ENCODE measurements at places on chromosomes 12 and 14.

- peak; percentile 5 for DNase-seq
Observed at GRCh38 chr12:76470028-76470939, 89.3 kb downstream of the OSBPL8 start.

- DNase-seq: no peak
Observed at GRCh38 chr14:57753821-57754220, 112.1 kb downstream of the SLC35F4 start.

DNA sequence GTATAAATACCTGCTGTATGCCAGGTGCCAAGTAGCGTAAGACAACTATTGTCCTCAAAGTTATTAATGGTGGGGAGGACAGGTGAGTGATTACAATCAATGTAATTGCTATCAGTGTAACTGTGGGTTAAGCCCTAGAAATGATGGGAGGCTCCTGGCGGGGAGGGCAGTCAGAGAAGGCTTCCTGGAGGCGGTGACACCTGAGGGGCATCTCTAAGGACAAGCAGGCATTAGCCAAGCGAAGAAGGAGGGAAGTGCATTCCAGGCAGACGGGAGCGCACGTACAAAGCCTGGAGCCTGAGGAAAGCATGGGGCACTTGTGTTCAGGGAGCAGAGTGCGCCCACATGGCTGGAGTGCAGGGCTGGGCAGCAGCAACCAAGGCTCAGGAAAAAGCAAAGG lies 182.9 kb upstream of the PRMT8 start:
- DNase-seq: no peak

GRCh38 chr12:6355491-6356373 lies 13.9 kb upstream of the TNFRSF1A start:
- DNase-seq: no peak

DNA sequence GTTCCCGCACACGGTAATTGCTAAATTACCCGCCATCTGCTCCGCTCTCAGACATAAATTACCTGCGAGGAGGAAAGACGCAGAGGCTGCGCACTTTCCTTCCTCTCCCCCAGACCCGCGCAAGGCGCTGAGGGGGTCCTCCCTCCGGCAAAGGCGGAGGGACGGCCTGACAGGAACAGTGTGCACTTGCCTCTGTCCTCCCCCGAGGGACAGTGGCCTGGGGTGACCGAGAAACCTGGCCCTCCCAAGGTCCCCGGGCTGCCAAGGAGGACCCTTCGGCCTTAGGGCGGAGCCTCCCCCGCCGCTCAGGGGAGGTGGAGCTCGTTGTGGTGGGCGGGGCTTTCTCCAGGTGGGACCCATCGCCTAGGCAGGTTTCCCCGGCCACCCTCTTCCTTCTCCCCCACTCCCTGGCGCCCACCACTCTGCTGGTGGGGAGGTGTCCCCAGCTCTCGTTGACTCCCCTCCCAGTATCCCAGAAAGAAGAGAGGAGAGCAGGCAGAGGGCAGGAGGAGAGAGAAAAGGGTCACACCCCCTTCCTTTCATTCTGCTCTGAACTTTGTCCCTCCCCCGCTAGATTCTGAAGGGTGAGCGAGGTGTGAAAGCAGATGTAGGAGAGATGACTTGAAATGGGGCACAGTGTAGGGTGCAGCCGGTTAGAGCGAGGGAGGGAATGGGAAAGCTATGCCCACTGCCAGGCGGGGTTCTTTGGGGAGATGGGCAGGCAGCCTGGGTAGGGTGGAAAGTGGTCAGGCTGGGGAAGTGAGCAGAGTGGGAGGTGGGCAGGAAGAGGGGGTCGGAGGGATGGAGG lies 11.4 kb upstream of the CALCOCO1 start:
- DNase-seq: no peak

DNA sequence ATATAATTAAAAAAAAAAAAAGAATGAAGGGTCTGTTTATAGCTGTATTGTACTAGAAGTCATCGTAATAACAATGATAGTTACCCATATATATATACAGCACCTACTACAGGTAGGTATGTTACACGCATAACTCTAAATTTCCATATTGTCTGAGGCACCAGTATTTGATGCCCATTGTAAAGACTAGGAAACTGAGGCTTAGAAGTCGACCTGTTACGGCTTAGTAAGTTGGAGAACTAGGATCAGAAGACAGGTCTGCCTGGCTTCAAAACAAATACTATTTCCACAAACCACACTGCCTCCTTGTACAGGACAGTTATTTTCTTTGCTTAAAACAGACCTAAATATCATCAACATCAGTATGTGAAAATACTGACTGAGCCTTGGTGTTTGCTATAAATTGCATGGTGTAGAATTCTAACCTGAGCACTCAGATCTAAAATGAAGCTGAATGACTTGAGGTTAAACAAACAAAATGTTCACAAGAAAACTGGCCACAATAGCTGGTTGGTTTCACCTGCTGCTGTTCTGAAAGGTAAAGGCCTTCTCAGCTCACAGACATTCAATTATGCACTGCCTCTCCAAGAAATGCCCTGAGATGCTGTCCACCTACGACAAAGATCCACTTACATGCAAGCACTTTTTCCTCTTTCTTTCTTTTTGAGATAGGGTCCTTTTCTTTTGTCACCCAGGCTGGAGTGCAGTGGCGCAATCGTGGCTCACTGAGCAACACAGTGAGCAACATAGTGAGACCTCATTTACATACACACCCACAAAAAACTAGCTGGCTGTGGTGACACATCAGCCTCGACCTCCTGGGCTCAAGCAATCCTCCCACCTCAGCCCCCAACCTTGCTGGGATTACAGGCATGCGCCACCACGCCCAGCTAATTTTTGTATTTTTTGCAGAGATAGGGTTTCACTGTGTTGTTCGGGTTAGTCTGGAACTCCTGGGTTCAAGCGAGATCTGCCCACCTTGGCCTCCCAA lies 35.7 kb downstream of the SSH1 start:
- no peak for DNase-seq

DNA sequence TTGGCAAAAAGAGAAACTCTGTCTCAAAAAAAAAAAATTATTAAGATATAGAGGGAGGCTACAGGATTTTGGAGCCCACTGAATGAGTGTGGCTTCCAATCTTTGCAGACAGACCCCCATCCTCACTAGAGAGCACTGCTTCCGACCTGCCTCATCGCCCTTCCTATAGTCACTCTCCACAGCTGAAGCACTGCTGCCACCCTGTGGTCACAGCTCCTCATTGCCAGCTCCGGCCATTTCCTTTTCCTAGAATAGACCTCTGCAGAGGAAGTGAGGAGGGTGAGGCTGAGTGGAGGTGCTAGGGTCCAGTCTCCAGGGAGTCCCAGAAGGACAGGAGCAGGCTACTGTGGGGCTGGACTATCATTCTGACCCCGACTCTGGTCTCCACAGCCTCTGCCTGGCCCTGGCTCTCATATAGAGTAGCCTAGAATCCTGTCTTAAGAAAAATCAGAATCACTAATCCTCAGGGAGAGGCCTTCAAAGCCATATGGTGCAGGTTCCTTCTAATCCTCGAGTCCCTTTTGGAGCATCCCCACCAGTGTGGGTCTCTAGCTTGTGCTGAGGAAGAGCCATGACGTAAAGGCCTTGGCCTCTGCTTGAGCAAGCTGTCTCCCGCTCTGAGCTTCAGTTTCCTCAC lies 1.4 kb upstream of the NPFF start:
- peak; percentile 77 for DNase-seq

DNA sequence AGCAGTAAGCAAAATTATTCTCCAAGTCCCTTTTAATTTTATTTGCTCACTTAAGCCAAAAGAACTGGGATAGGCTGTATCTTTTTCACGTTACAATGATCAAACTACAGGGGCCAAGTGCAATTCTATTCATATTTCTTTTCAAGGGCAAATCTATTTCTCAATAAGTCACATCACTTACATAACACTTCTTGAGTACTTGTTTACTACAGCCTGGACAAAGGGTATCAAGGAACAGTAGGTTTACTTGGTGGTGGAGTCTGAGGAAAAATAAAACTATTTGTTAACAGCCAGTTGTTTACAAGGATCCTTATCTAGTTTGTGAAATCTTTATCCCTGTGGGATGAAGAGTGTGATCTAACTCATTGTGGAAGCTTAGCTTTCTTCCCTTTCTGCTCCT lies 72.1 kb downstream of the PDE3A start:
- no peak for DNase-seq

DNA sequence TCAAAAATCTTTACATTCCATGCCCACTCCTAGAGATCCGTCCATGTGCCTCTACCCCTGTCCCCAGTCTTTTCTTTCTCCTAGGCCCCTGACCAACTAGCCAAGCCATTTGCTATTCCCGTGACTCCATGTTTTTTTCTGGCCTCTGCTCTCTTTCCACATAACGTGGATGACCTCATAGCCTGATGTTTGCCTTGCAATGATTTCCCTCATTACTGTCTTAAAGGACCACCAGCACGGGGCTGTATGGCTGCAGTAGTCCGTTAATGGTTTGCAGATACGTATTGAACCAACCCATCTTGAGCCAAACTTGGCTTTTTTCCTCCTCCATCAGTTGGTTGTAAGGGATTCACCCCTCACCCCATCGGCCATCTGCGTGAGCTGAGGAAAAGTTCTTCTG lies 226.0 kb downstream of the PCNX1 start:
- no peak for DNase-seq

DNA sequence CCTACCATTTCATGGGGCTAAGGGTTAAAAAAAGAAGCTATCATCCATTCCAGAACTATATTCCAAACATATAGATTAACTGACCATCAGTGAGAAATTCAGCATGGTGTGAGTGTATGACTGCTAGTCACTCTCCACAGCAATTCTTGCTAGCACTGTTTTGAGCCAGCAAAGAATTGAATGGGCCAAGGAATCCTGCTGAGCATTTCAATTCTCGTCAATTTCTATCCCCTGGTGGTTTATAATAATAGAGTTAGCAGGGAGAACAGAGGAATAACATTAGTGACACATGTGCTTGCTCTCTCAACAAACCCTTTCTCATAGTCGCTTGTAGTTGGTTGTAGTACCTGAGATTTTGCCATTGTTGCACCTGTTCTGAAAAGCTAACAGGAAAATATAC lies 7.2 kb downstream of the MBIP start:
- DNase-seq: no peak

GRCh38 chr12:103656291-103656690 lies 69.2 kb downstream of the STAB2 start:
- no peak for DNase-seq

DNA sequence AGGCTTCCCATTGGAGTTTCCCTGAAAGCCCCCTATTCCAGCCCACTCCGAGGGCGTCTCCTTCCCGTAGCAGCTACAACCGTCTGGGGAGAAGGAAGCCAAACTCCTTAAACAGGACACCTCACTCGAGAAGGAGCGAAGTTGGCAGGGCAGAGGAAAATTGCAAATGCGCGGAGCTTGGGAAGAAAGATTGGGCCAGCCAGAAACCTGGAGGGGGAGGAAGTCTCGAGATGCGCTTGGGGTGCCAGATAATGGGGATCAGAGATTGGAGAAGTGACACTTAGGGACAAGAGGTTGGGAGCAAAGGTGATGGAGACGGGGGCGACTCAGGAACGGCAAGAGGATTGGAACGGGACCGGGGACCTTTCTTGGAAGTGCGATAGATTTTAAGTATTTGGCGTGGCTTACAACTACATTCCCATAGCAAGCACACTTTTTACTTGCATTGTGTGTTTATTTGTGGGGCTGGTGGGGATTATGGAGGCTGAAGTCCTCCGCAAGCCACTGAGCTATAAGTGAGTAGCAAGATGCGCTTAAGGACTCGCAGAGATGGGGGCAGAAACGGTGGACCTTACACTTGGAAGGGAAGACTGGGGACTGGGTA lies 926 bp downstream of the HRK start:
- no peak for DNase-seq

DNA sequence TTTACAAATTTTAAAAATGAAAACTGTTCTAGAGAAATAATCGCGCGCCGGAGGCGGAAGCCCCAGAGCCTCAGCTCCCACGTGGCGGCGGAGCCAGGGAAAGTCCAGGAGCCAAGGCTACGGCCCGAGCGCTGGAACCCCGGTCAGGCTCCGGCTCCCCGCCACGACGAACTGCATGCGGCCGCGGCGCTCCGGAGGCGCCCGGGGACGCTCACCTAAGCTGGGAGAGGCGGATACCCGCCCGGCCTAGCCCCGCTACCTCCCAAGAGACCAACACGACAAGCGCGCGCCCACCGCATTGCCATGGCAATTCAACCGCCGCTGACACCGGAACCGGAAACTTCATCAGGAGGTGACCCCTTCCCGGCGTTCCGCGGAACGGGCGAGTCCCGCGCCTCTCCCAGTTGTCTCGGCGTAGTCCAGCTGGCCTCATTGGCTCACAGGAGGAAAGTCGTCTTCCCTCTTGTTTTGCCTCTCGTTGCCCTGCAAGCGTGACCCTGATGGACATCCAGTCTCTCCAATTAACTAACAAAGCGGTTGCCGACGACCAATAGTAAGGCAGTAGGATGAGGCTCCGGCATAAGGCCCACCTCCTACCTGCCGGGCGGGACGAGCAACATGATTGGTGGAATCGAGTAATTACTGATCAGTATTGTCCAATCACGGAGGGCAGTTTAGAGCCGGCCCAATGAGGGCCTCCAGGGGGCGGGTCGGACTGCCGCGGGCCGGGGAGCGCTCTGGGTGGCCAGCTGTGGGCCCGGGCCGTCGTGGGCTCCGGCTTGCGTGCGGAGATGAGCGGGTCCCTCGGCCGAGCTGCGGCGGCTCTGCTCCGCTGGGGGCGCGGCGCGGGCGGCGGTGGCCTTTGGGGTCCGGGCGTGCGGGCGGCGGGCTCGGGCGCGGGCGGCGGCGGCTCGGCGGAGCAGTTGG lies at the start of gene GLRX5:
TSS of gene GLRX5 (plus strand) at position 752 of the 927 bp plus-strand sequence. CDS start at position 792, 40 bp downstream.
- peak; percentile 100 for DNase-seq

DNA sequence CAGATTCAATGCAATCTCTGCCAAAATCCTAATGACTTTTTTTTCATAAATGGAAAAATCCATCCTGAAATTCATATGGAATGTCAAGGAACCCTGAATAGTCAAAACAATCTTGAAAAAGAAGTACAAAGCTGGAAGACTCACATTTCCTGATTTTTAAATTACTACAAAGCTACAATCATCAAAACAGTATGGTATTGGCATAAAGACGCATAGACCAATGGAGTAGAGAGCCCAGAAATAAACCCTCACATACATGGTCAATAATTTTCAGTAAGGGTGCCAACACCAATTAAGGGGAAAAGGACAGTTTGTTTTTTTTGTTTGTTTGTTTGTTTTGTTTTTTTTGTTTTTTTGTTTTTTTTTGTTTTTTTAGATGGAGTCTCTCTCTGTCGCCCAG lies 4.6 kb upstream of the RD3L start:
- no peak for DNase-seq

DNA sequence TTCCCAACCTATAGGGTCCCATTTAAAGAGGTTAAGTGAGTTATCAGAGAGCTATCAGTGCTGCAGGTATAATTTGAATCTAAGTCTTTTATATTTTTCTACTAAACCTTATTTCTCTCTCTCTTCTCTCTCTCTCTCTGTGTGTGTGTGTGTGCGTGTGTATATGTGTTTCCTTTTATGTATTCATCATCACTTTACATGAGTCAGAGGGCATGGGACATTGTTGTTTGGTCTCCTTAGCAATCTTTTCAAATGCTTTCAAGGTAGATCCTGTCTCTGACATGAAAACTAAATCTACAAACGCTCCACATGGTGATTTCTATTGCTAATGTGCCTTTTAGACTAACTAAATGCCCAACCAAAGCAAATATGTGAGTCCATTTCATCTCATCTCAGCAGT lies 459.7 kb downstream of the BTG1 start:
- DNase-seq: no peak

All from globus pallidus (tissue), 1 donor.